ENCODE measurements at places on chromosomes 13 and 19. TPM values are rescaled to one million over a fixed set of nuclear protein-coding genes. Genes with fewer than 3 reads are reported as not detected.

KIR2DL1 gene
- polyA plus RNA-seq, result not detected

MARK4 gene
- 9.8 TPM for polyA plus RNA-seq

ZSCAN4 gene
- polyA plus RNA-seq, result not detected

ATXN8OS gene
- polyA plus RNA-seq, result not detected

PLPP2 gene
- polyA plus RNA-seq, result 27.3 TPM

FUT2 gene
- polyA plus RNA-seq, result not detected

- no peak overlapping the region for H3K27ac ChIP-seq
- H3K4me1 ChIP-seq, result no peaks in the 10 kb centered on the region
- DNase-seq, result no peak
- H3K4me3 ChIP-seq, result no peak overlapping the region
- H3K27me3 ChIP-seq, result no peaks in the 10 kb centered on the region
These were observed 225.2 kb upstream of the TMTC4 start for GRCh38 chr13:100899720-100900316.

GRCh38 chr19:1146412-1146699, 27.7 kb downstream of the SBNO2 start:
- DNase-seq, result no peak
- H3K27me3 ChIP-seq, result no peaks in the 10 kb centered on the region
- peaks cover 4% of the 10 kb centered on the region for H3K36me3 ChIP-seq

DNA sequence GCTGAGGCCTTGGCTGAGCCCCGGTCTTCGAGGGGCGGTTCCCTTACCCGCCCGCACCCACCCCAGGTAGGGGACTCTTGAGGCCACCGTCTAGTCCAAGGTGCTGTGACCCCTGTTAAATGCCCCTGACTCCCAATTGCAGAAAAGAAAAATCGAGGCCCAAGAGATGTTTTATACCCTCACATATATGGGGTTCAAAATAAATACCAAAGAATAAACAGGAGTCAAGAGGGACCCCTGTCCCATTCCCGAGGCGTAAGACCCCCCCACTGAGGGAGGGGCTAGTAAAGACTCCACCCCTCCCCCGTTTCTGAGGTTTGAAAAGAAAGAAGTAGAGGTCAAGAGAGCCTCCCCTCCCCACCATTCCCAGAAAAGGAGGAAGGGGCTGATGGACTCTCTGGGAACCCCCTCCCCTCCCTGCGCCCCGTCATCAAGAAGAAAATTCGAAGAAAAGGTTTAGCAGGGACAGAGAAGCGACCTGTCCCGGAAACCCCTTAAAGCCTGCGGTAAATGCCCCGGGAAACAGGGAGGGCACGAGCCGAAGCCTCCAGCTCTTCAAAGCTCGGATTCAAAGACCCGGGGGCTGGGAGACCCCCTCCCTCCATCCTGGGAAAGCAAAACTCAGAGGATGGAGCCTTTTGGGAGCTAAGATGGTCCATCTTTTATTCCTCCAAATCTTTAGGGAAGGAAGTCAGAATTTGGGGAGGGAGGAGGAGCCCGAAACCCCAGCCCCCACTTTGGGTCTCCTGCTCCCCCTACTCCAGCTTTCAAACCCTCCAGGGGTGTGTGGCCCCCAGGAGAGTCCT, 755 bp upstream of the RAB3A start:
- no peaks in the 10 kb centered on the region for H3K36me3 ChIP-seq
- H3K4me3 ChIP-seq, result peak overlapping the region; percentile 67
- H3K4me1 ChIP-seq, result peaks cover 20% of the 10 kb centered on the region
- no peaks in the 10 kb centered on the region for H3K27me3 ChIP-seq

DNA sequence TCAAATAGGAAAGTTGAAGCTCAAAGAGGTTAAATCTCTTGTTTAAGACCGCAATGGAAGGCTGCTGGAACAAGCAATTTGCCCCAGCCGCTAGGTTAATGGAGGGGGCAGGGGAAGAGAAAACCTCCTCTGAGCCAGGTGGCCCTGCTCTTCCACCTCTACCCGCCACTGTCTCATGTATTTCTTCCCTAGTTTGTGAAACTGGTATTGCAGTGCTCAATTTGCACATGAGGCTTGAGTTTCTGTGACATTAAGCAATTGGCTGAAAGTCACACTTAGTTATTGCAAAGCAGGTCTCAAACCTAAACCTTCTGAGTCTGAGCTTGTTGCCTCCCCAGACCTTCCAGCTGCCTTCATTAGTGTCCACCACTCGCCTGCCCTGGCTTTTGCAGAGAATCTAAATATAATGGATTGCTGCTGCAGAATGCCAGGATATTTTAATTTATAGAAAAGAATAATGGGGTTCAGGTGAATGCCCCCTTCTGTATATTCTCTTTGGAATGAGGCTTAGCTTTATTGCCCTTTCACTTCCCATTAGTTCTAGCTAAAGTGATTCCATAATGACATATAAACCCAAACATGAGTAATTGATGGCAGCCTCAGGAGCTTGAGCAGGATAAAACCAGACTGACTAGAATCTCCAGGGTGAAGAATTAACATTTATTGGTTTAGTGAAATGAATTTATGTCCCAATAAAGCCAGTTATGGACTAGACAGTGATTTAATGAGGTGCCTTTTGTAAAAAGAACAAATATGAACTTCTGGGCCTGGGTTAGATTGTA, 27.0 kb upstream of the OLFM4 start:
- H3K4me3 ChIP-seq, result no peak overlapping the region
- DNase-seq, result no peak
- H3K4me1 ChIP-seq, result peaks cover 7% of the 10 kb centered on the region
- no peaks in the 10 kb centered on the region for H3K27me3 ChIP-seq
- no peak overlapping the region for H3K27ac ChIP-seq
- H3K36me3 ChIP-seq, result no peaks in the 10 kb centered on the region

DNA sequence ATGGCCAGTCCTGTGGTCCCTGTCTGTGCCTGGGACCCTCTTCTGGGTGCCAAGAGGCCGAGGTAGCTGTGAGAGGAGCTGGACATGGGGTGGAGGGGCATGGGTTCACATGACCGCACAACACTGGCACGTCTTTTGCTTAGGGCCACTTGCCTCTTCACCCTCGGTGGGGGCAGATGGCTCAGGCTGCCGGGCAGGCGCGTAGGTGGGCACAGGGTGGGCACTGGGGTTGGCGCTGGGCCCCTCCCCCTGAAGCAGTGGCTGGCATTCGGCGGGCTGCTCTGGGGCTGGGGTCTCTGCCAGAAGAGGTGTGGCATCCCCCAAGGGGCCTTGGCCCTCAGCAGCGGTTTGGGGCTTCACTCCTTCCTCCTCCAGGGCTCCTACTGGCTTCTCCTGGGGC, 8.4 kb downstream of the PALM3 start:
- no peak overlapping the region for H3K27ac ChIP-seq
- DNase-seq, result peak; percentile 15
- H3K4me1 ChIP-seq, result peaks cover 6% of the 10 kb centered on the region
- H3K27me3 ChIP-seq, result no peaks in the 10 kb centered on the region
- no peak overlapping the region for H3K4me3 ChIP-seq

GRCh38 chr13:100339411-100339940, 249.1 kb downstream of the GGACT start:
- DNase-seq, result no peak
- no peak overlapping the region for H3K27ac ChIP-seq
- no peaks in the 10 kb centered on the region for H3K27me3 ChIP-seq

- no peaks in the 10 kb centered on the region for H3K4me1 ChIP-seq
- no peak for DNase-seq
- no peaks in the 10 kb centered on the region for H3K36me3 ChIP-seq
- no peaks in the 10 kb centered on the region for H3K27me3 ChIP-seq
- peak overlapping the region; percentile 16 for H3K27ac ChIP-seq
- no peak overlapping the region for H3K4me3 ChIP-seq
These were observed 93.5 kb downstream of the DACH1 start for GRCh38 chr13:71773531-71773930.

DNA sequence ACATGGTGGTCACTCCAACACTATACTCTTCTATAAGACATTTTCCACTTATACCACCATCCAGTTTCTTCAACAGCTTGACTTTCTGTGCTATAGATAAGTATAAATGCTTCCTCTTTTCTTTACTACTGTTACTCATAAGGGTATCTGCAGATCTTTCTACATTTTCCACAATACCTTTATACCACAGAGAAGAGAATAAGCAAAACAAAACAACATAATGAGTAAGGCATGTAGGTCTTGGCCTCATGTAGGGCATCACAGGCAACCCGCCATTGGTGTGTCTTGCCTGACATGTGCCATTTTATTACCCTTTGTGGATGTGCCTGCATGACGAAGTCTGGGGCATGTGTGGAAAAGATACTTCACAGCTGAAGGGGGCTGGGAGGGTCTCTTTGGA, 265.3 kb upstream of the STARD13 start:
- no peaks in the 10 kb centered on the region for H3K27me3 ChIP-seq
- H3K4me1 ChIP-seq, result no peaks in the 10 kb centered on the region
- no peaks in the 10 kb centered on the region for H3K36me3 ChIP-seq
- DNase-seq, result no peak
- no peak overlapping the region for H3K4me3 ChIP-seq

DNA sequence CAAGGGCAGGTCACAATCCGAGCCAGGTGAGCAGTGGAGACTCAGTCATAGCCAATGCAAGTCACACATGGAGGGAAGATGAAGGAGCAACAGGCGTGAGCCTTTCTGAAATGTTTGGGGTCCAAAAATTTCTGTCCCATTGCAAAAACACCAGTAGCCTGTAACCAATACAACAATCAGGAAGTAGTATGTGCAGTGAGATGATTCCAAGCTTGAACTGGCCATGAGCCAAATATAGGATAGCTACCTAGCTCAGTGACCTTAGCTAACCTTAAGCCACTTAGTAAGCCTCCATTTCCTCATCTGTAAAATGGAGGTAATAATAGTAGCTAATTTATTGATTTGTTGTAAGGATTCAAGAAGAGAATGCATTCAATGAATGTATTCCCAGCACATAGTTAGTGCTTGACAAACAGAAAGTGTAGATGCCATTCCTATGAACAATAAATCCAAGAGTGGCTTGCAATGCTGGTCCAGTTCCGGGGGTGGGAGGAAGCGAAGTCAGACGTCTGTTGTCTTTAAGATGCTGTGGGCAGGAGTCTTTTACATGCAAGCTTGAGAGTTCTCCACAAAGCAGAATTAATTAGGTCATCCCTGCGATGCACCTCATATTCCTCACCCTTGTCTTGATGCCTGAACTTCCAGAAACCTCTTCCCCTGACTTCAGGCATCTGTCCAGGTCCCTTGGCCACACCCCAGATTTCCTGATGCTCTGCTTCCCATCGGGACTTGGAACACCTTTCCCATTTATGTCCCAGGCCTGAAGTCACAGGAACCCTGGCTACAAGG, 195.7 kb upstream of the UBL3 start:
- no peaks in the 10 kb centered on the region for H3K4me1 ChIP-seq
- H3K36me3 ChIP-seq, result no peaks in the 10 kb centered on the region
- H3K27me3 ChIP-seq, result no peaks in the 10 kb centered on the region
- H3K27ac ChIP-seq, result no peak overlapping the region

- H3K4me3 ChIP-seq, result peak within 1 kb of the TSS; percentile 99
- H3K27me3 ChIP-seq, result no peaks in the 10 kb centered on the region
- H3K36me3 ChIP-seq, result no peaks in the 10 kb centered on the region
- H3K4me1 ChIP-seq, result peaks cover 14% of the 10 kb centered on the region
- peak; percentile 93 for DNase-seq
These were observed at the start of gene KATNAL1 for GRCh38 chr13:30307194-30307970. TSS of gene KATNAL1 (minus strand) at chr13:30307551. CDS start at chr13:30283777, 23,774 bp downstream.

- H3K4me3 ChIP-seq, result no peak overlapping the region
- H3K36me3 ChIP-seq, result no peaks in the 10 kb centered on the region
- DNase-seq, result no peak
- no peaks in the 10 kb centered on the region for H3K27me3 ChIP-seq
- no peak overlapping the region for H3K27ac ChIP-seq
- H3K4me1 ChIP-seq, result no peaks in the 10 kb centered on the region
These were observed 1109.6 kb upstream of the ATXN8OS start for GRCh38 chr13:68998056-68998455.

- no peak overlapping the region for H3K27ac ChIP-seq
- no peak overlapping the region for H3K4me3 ChIP-seq
- DNase-seq, result no peak
- H3K36me3 ChIP-seq, result peaks cover 11% of the 10 kb centered on the region
These were observed 9.7 kb downstream of the CTU1 start for GRCh38 chr19:51098365-51099046.

DNA sequence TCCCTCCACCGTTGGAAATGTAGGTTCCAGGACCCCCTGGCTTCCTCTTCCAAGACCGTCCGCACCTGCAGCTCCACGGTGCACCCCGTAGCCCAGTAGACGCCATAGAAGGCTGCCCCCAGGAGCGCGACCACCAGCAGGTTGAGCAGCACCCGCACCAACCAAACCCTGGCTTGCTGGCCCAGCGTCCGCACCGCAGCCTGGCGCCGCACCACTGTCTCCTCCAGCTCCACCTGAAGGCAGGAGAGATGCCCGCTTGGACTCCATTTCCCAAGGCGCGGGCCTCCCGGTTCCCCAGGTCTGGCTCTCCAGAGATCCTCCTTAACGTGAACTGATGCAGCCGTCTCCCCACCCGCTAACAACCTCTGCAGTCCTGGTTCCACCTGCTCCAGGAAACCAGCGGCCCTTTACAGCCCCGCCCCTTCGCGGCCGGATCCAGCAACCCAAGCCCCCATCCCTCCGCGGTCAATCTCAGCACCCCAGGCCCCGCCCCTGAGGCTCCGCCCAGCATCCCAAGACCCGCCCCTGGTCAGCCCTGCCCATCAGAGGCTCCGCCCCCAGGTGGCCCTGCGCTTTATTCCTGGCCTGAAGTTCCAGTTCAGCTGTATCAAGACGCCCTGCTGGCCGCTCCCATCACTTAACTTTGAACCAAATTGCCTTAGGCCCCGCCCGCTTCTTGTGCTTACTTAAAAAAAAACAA, 5.0 kb upstream of the LENG1 start:
- DNase-seq, result no peak
- no peak overlapping the region for H3K4me3 ChIP-seq
- H3K4me1 ChIP-seq, result peaks cover 11% of the 10 kb centered on the region
- no peak overlapping the region for H3K27ac ChIP-seq
- H3K27me3 ChIP-seq, result no peaks in the 10 kb centered on the region

GRCh38 chr19:720345-721160, 11.8 kb downstream of the PALM start:
- no peaks in the 10 kb centered on the region for H3K27me3 ChIP-seq
- H3K4me1 ChIP-seq, result no peaks in the 10 kb centered on the region
- no peak overlapping the region for H3K27ac ChIP-seq
- no peaks in the 10 kb centered on the region for H3K36me3 ChIP-seq
- H3K4me3 ChIP-seq, result peak overlapping the region; percentile 27

DNA sequence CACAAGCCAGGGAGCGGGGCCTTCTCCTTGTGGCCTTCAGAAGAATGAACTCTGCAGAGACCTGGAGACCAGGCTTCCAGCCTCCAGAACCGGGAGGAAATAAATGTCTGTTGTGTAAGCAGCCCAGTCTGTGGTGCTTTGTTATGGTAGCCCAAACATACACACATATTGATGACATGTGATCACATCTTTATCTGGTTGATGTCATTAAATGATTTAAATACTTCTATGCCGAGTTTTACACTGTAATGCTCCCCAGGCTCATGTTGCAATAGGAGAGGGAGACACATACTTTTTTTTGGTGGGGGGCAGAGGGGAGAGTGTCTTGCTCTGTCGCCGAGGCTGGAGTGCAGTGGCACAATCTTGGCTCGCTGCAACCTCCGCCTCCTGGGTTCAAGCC, 188.0 kb upstream of the IRS2 start:
- no peaks in the 10 kb centered on the region for H3K27me3 ChIP-seq
- H3K36me3 ChIP-seq, result no peaks in the 10 kb centered on the region

Measured in SK-N-SH (cell line).